Stimulated activated CD8-positive, alpha-beta memory T cell treated with anti-CD3 and anti-CD28 coated beads, Interleukin-4, amount 100 ng/mL, for 1 hour (primary cell): ENCODE measurements at places on chromosomes 4 and X.

DNA sequence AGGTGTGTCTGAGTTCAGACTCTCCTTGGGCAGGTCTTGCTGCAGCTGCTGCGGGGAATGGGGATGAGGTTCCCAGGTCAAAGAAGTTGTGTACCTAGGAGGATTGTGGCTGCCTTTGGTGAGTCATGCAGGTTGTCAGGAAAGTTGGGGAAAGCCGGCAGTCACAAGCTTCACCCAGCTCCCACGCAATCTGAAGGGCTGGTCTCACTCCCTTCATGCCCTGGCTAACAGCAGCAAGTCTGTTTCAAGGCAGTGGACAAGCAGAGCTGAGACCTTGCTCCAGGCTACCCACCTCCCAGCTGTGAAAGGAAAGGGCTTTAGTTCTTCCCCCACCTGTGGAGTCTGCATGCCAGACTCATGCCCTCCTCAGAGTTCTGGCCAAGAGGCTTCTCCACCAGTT lies 287.2 kb downstream of the DTHD1 start:
- no peak for DNase-seq

DNA sequence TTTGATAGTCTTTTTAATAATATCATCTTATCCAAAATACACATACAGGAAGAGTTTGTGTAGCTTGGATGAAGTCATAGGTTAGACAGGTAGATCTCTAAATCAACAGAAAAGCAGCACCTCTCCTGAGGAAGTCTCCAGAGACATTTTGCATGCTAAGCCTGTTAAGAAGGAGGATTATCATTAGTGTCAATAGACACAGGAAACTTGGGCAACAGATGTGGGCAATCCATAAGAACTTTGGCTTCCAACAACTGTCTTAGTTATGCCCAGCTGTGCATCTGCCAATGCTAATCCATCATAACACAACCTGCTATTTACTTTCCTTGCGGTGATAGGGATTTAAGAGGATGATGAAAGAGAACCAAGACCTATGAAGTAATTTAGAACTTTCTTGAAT lies 1052.6 kb downstream of the RPA4 start:
- no peak for DNase-seq

DNA sequence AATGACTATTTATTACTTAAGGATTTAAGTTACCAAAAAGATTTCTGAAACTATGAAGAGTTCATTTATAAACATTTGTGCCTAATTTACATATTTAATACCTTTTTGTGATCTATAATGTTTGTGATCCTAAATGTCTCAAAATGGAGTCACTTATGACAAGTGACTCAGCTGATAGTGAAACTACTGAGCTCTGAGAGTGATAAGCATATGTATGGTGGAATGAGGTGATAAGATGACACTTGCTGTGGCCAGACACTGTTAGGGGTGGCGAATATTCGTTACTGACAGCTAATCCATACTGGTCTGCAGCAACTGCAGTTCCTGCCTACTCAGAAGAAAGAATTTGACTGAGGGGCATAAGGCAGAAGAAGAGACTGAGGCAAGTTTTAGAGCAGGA lies 5.5 kb upstream of the NXF3 start:
- DNase-seq, result no peak

- DNase-seq, result no peak
Measured at GRCh38 chr4:118173126-118173525, 138.8 kb downstream of the NDST3 start.

DNA sequence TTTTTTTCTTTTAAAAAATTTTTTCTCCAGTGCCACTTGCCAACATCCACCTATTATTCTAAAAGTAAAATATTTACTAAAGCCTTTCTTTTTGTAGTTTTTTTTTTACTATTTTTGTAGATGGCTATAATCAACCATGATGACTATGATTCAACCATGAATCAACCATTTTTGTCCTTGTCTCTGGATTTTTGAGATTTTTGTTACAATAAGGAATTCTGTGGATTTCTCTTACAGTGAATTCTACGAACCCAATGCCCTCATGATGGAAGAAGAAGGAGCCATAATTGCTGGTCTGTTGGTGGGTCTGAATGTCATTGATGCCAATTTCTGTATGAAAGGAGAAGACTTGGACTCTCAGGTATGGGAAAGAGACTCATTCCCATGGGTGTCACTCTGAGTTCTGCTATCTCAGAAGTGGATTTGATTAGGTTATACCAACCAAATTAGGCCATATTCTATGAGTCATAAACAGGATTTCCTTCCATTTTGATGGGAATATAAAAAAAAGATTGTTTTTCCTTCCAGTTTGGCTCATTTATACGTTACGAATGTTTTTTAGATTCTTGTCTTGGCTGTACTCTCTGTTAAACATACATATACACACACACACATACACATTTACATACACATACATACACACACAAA lies 46.7 kb downstream of the RUFY3 start:
- no peak for DNase-seq

- DNase-seq, result no peak
Measured at GRCh38 chr4:76689145-76689817, 208.7 kb downstream of the SOWAHB start.

- DNase-seq, result no peak
Measured at GRCh38 chr4:182801636-182802035, 115.5 kb downstream of the DCTD start.

DNA sequence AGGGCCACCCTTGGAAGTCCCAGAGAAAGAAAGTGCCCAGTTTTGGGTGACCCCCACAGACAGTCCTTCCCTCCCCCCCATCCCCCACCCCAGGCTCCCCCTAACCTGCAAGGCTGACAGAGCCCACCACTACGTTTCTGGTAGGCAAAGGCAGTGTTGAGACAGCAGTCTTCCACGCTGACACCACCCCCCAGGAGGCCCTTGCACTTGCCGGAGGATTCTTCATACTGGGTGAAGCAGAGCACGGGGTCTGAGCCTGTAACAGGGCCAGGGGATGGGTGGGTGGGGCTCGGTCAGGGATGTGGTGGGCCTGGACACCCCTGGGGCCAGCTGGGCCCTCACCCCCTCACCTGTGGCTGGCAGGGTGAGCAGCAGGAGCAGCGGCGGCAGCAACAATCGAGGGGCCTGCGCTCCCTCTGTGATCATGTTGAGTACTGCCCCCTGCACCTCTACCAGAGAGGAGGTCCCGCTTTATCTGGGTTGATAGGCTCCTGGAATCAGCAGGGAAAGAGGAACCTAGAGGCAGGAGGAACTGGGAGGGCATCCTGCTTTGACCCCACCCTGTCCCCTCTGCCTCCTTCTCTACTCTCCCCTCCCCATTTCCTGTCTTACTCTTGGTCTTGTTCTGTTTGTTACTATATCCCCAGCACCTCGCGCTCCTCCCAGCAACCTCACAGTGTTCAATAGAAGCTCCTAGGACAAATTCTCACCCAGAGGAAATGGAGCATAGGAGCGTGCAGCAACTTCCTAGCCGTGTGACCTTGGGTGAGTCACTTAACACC lies at the start of gene CFP:
CFP (minus strand) TSS at position 512 of the 782 bp plus-strand sequence; CDS start at position 426, 86 bp downstream.
- no peak for DNase-seq

DNA sequence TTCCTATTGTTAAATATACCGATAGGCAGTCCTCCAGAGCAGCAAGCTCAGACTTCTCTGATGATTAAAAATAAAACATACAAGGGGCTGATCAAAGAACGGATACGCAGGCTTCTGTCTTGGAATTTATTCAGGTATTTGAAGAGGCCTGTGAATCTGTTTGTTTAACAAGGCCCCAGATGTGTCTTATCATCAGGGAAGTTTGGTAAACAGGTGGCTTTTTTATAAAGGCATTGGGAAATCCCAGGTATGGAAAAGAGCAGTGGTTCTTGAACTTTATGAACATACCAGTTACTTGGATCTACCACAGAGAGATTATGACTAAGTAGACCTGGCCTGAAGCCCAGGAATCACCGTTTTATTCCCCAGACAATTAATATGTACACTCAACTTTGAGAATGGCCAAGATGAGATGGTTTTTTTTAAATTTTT lies 47.9 kb downstream of the SOWAHB start:
- DNase-seq, result no peak

DNA sequence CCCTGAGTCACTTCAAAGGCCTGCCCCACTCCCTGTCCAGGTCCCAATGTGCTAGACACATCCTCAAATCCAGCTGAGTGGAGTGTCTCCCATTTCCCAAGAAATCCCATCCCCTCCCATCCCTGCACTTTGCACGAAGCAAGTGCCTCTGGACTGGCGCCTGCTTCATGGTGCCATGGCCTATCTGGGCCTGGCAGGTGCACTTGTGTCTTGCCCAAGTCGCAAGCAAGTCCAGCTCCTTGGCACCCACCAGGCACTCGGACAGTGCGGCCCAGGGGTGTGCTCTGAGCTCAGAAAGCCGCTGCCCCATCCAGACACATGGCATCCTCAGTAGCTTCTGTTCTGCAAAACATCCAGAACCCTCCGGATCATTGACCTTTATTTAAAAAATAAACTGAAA lies 97.4 kb downstream of the DCTD start:
- DNase-seq, result no peak

DNA sequence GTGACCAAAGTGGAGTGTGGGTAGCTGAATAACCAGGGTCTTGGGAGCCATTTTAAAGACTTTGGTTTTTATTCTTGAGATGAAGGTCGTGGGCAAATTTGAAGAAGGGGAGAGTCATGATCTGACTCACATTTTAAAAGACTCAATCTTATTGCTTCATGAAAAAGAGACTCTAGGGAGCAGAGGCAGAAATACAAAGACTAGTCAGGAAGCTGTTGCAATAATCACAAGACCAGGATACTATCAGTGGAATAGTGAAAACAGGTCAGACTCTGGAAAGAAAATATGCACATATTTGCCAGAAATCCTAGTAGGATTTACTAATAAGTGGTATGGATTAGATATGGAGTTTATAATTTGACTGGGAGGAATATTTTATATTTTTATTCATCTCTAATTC lies 448.4 kb downstream of the RAPGEF2 start:
- DNase-seq, result no peak

GRCh38 chrX:111511477-111511876 lies at the start of gene SERTM2:
SERTM2 (plus strand) TSS chrX:111511645; CDS start chrX:111518858, 7,213 bp downstream.
- DNase-seq, result no peak

DNA sequence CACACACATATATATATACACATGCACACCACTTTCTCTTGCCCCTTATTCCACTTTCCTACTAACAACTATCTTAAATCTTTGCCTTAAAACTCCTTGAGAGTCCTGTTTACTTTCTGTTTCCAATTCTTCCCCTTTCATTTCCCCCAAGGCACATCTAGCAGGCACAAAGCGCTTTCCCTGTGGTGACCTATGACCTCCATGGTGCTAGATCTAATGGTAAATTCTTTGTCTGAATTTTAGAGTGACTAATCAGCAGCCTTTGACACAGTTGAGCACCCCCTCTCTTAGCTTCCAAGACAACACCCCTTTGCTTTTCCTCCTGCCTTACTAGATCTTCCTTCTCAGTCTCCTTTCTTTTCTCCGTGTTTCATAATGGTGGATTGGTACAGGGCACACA lies 236.4 kb upstream of the TTC29 start:
- DNase-seq, result no peak

GRCh38 chrX:123961268-123962005 lies at the start of gene STAG2:
STAG2 (plus strand) TSS chrX:123961706; CDS start chrX:124022628, 60,922 bp downstream.
- no peak for DNase-seq

DNA sequence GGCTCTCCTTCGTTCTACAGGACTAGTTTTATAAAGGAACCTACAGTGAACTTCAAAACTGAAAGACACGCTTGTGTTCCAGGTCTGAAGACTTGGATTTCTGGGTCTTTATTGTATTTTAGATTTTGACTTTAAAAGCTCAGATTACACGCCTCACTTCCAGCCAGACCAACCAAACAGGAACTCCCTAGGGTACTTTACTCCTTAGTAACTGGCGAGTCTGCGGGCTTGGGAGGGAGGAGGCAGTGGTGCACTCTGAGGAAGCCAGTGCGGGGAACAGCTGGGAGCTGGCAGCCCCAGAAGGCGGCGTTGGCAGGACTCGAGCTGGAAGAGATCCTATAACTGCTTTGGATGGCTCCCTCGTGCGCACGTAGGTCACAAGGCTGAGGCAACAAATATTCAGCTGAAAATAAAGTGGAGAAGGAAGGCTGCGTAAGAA lies 391 bp upstream of the PHKA1 start:
- DNase-seq, result no peak

DNA sequence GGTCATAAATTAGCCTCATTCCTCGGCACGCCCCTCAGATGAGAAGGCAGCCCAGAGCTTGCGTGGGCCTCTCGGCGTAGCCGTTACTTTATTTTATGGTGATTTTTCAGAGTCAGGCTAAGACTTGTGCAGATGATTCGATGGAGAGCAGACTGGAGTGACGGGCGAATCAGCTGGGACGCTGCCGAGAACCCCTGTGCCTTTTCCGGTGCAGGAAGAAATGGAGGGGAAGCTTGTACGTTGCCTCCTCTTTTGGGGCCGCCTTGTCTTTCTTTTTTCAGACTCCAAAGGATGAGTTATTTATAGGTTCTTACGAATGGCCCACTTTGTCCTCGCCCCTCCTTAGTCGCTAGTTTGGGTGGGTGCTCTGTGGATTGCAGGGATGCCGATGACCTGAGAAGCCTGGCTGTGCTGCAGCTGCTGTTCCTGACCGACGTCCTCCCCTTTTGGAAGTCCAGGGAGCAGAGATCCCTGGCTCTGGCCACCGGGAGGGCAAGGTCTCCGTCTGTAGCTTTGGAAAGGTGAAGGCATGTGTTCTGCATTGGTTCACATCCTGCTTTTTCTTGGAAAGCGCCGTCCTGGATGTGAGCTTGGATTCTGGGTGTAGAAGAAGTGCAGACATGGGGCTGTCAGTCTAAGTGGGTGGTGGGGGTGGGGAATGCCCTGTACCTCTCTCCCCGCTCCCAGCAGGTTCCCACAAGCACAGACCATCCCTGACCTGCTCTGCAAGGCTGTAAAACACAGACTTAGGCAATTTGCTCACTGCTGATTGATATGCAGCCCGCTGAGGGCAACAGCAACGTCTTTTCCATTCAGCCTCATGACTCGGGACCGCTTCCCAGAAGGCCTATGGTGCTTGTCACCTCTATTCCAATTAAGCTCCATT lies 9.3 kb downstream of the SORCS2 start:
- DNase-seq, result no peak

DNA sequence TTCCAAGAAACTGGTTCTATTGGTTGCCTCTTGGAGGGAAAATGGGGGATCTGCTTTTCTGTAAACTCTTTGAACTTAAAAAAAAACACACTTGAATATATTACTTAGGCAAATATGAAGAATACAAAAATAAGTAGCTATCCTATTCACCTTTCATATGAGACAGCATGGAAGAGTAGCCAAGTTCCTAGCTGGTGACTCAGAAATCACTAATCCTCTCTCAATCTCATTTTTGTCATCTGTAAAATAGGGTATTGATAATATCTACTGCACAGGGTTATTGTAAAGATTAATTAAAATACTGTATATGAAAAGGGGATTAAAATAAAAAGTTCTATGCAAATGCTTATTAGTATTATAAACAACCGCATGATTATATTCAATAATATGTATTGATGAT lies 12.7 kb downstream of the MGARP start:
- no peak for DNase-seq

GRCh38 chr4:130306566-130306965 lies 1210.6 kb downstream of the C4orf33 start:
- no peak for DNase-seq

DNA sequence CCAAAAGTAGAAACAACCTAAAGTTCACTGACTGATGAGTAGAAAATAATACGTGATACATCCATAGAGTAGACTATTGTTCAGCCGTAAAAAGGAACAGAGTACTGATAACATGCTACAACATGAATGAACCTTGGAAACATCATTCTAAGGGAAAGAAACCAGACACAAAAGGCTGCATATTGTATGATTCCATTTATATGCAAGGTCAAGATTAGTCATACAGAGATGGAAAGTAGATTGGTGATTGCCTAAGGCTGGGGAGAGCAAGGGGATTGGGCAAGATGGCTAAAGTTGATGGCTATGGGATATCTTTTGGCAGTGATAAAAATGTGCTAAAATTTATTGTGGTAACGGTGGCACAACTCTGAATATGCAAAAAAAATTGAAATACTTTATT lies 209.1 kb downstream of the RELL1 start:
- no peak for DNase-seq
